ENCODE measurements at places on chromosomes 3 and 15.

DNA sequence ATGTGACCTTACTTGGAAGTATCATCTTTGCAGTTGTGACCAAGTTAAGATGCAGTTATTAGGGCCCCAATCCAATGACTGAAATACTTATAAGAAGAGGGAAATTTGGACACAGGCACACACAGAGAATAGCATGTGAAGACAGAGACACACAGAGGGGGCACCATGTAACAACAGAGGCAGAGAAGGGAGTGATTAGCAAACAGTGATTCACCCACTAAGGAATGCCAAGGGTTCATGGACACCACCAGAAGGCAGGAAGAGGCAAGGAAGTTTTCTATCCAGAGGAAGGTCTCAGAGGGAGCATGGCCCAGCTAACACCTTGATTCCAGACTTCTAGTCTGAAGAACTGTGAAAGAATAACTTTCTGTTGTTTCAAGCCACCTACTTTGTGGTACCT lies 25.0 kb downstream of the SIDT1 start:
- no peak for DNase-seq

DNA sequence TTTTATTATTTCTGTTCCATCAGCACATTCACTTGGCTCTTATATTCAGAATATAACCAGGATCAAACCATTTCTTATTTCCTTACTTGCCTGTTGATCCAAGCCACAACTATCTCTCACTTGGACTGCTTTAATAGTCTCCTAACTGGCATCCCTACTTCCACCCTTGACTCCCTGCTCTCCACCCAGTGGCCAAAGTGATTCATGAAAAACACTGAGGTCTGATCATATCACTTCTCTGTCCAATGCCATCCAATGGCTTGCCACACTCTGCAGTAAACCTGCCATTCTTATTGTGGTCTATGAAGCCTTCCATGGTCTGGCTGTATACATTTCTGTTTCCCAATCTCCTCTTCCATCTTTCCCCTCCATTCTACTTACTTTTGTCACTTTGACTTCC lies 576.1 kb downstream of the PDCD6IP start:
- DNase-seq: no peak

- DNase-seq: no peak
These were observed 199.1 kb downstream of the CDIN1 start for GRCh38 chr15:36778531-36778930.

GRCh38 chr3:130384476-130385025 lies 39.1 kb downstream of the COL6A5 start:
- no peak for DNase-seq

DNA sequence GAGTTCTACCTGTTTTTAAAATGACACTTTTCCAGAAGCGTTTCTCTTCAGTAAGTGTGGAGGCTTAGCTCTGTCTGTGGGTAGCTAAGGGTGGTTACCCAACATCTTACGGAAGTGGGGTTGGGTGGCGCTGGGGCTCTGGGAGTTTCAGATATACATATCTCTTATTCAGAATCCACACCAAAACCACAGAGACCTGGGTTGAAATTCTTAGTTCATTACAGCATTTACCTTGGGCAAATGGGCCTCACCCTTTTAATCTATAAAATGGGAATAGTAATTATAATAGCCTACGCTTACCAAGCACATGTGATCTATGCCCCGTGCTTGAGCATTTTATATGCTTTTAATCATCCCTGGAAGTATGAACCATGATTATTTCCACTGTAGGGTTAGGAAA lies 9.4 kb downstream of the PTPRG start:
- DNase-seq: no peak

GRCh38 chr3:8650583-8651416 lies 6.2 kb upstream of the SSUH2 start:
- no peak for DNase-seq

DNA sequence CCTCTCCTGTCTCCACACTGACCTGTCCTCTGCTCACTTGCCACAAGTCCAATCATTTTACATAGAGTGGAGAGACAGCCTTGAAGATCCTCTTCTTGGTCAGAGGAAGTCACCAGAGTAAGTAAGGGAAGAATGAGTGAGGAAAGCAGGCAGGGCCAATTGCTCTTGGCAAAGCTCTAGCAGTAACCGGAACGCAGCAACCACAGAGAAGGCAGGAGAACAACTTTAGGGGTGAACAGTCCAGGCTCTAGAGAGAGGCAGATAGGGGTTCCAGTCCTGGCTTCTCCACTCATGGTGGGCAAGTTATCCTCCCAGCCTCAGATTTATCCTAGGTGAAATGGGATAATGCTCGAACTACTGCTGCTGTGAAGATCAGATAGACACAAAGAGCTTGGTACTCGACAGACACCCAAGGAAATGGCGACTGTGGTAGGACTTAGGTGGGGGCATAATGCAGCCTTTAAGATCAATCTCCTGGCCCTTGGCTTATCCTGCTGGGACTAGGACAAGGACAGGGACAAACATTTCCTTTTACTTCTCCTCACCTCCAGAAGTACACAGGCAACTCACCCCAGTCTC lies 1.2 kb upstream of the ADAMTSL3 start:
- no peak for DNase-seq

DNA sequence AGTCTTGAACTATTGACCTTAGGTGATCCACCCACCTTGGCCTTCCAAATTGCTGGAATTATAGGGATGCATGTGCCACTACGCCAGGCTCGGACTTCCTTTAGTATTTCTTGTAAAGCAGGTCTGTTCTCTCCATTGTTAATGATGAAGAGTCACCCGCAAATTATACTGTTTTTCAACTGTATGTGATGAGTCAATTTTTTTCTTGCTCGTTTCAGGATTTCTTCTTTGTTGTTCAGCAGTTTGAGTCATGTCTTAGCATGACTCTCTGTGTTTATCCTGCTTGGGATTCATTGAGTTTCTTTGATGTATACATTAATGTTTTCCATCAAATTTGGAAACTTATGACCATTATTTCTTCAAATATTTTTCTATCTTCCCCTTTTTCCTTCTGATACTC lies 28.9 kb downstream of the GRAMD1C start:
- DNase-seq: no peak

DNA sequence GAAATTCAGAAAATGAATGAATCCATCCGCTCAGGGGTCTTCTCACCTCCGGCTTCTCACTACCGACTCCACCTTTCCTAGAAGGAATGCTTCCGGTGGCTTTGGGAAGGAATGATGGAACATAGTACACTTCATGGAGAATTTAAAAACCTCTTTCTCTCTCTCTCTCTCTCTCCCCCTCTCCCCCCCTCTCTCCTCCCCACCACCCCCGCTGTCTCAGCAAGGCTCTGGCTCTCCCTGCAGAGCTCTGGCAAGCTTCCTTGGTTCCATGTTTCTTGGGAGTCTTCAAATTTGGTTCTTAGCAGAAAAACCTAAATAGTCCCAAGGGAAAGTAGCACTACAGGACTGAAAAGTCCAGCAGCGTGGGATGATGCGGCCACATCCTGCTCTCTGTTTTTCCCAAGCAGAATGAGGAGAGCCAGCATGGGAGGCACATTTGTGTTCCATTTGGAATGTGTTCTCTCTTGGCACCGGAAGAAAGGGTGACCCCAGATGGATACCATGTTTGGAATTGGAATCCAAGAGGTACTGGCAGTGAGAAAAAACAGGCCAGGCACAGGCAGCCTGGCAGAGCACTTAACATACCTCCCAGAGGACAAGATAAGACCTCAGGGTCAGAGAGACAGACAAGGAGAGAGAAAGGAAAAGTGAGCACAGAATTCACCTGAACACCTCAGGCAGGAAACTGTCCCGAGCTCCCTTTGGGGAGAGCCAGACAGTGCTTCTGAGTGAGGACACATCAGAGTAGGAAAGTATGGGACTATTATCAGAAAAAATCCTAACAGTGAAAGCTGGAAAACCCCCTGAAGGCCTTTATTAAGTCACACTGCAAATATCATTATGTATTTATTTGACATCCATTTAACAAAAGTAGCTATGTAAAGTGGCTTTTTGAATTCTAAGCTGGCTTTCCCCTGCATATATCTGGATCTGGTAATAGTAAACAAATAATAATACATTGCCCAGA lies at the start of gene POPDC2:
POPDC2 (minus strand) TSS at position 116 of the 967 bp plus-strand sequence. CDS start 166 bp downstream, outside the sequence.
- DNase-seq: no peak

DNA sequence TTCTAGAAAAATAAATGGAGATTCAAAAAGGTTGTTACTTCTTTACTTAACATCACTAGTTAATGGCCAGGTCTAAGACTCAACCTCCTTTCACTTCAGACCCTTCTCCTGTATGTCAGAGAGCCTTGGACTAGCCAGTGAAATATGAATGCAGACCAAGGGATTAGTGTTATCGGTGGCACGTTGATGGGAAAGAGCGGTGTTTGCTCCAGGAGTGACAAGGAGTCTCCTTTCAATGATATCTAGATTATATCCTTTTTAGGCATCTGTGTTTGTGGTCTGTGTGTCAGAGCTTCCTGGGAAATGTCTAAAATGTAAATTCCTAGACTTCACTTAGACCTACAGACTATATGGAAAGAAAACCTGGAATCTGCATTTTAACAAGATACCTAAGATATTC lies 658.0 kb upstream of the KCNMB2 start:
- DNase-seq: no peak

DNA sequence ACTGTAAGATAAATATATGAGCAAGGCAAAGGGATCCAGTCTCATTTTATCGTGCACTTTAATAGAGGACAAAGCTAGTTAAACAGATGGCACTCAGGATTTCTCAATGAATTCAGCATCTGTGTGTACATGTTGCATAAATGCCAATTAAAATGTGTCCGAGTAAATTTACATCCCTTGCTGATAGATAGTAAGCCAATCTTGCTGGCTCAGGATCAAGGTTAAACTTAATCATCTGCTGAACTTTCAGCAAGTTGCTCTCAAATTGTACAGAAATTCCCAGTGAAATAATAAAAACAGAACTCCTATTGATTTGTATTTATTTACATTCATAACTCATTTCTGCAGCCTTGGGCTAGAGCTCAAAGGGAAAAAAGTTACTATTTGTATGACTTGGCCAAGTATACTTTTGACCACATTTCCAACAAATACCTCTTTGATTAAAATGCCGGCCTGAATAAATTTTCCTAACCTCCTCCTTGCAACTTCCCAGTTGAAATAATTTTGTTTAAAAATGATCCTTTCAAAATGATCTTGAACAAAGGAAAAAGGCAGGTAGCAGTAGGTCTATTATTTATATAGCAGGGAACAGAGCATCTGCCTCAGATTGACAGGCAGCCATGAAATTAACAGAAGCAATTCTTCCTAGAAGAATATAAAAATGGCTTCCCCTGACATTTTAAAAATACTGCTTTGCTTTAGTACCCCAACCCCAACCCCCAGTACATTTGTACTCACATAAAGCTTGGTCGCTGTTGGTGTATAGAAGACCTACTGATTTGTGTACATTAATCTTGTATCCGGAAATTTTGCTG lies 1001.9 kb downstream of the ROBO1 start:
- no peak for DNase-seq

Measured in HAP-1 (cell line).